GM19239 (cell line): ENCODE measurements at places on chromosomes 2 and 18.

GRCh38 chr18:2597639-2598038 lies 26.3 kb downstream of the NDC80 start:
- DNase-seq, result no peak

GRCh38 chr2:8558096-8558495 lies 123.8 kb upstream of the ID2 start:
- DNase-seq, result no peak

DNA sequence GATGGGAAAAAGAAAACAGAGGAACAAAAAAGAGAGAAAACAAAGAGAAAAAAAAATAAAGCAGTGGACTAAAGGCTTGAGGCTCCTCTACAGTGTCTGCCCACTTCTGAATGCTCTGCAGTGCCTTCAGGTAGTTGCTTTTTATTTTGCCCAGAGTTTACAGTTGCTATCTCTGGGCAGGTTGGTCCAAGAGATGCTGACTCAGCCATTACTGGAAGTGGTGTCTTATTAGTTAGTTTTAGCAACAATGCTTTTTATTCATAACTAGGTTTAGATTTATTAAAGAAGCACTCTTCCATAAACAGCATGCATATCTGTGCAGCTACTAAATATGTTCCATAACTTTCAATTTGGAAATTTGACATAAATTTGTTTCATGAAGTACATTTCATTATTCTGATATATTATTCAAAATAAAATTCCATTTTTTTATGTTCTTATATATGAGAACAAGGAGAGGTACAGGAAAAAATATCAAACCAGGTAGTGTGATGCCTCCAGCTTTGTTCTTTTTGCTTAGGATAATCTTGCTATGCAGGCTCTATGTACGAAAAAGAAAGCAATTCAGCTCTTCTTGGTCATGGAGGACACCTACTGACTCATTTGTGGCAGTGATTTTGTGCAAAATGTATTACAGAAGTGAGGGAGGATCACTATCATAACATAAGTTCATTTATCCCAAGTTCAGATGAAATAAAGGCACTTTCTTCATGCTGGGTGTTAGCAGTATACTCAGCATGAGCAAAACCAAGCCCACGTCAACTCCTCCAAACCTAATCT lies 69.5 kb downstream of the RPIA start:
- no peak for DNase-seq

- DNase-seq, result no peak
These were observed 60.0 kb upstream of the OTOF start for GRCh38 chr2:26537826-26538475.

- no peak for DNase-seq
These were observed 42.9 kb downstream of the QPCT start for GRCh38 chr2:37387148-37387835.

- DNase-seq, result no peak
These were observed 158.1 kb downstream of the MTCL1 start for GRCh38 chr18:8863427-8863826.

DNA sequence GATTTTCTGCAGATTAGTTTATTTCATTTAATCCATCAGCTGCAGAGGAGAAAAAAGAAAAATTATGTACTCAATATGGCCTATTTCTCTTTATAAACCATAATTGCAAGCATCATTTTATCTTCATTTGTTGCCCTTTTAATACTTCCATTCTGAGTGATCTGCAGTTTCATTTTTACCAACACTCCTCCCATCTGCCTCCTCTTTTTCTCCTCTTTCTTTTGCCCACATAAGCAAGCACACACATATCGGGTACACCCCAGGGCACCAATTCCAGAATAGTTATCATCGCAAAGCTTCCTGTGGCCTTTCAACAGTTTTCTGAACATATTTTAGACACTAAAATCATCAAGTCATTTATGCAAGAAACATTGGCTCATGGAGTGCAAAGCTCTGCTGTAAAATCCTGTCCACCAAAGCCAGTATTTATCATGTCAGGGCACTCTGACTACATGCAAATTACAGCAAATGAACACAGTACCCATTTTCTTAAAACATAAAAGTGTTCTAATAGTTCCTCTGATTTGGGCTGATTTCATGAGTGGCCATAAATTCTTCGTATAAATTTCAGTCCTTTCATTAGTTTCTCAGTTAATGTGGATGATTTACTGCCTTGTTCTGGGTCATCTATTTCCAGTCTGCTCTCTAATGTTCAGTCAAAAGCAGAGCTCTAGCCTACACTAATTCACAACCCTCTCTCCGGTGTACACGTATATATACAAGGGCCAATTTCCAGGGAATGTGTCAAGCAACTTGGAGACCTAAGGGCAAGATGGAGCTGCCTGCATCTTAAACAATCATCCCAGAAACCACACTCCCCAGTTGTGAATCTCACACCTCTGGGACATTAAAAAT lies 281.3 kb downstream of the STK39 start:
- DNase-seq, result no peak

GRCh38 chr2:55120634-55121359 lies 70.5 kb upstream of the RTN4 start:
- no peak for DNase-seq
